ENCODE measurements at places on chromosomes 6 and 20. TPM values are rescaled to one million over a fixed set of nuclear protein-coding genes. Genes with fewer than 3 reads are reported as not detected.
A peak's percentile ranks its signal among the peaks of the same experiment; 100 is the strongest.

The EMILIN3 gene
- total RNA-seq, result 0.96 TPM

The PREX1 gene
- total RNA-seq, result 3.7 TPM

The PBOV1 gene
- total RNA-seq, result not detected

The KHDC1L gene
- total RNA-seq, result not detected

DNA sequence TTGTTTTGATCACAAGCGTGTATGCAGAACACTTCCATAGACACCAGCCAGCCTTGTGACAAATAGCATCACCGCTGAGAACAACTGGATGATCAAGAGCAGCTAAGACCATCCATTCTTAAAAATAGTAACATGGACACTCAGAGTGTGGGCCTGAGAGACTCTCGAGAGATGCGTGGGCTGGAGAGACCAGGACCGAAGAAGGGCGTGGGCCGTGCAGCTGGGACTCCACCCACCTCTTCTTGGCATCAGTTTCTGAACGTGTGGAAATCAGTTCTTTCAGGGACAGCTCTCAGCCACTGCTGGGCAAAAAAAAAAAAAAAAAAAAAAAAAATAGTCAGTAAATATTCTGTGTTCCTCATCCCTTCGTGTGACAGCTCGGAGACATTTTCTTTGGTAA, 314.5 kb upstream of the CDH4 start:
- no peak overlapping the region for H3K4me3 ChIP-seq
- no peak overlapping the region for H3K27ac ChIP-seq
- peaks cover 55% of the 10 kb centered on the region for H3K27me3 ChIP-seq
- H3K4me1 ChIP-seq, result no peaks in the 10 kb centered on the region

DNA sequence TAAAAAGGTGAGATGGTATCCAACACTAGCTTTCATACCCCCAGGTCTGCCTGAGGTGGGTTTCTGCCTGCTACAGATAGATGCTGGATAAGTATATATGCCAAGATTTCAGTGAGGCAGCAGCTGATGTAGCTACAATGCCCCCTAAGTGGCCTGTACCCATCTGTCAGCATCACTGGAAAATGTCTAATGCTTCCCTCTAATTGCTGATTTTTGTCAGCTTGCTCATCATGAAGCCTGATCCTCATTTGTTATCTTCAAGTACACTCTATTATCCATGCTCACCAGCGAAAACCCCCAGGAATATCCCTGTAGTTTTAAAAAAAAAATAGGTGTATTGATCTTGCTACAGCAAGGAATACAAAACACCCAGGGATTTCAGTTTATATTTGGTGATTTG, 32.2 kb downstream of the OPRM1 start:
- no peaks in the 10 kb centered on the region for H3K27me3 ChIP-seq
- no peaks in the 10 kb centered on the region for H3K4me1 ChIP-seq
- no peak overlapping the region for H3K4me3 ChIP-seq
- H3K36me3 ChIP-seq, result no peaks in the 10 kb centered on the region
- no peak for DNase-seq
- H3K27ac ChIP-seq, result no peak overlapping the region

DNA sequence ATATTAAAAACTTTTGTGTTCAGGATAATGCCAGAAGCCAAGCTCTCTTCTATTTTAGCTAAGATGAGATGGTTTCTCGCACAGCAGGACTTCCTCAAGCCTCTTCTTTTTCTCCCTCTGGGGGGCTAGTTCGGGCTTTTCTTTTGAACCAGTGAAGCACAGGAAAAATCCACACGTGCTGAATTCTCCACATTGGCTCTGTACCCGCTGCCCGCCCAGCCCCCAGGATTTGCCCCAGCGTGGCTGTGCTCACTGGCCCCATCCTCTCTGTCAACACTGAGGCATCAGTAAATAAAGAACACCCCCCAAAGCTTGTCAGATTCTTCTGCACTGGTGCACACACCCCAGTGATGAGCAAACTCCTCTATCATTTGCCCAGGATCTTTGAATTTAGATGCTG, 232.8 kb downstream of the ZNF217 start:
- no peaks in the 10 kb centered on the region for H3K27me3 ChIP-seq
- peaks cover 3% of the 10 kb centered on the region for H3K36me3 ChIP-seq
- DNase-seq, result no peak
- H3K27ac ChIP-seq, result no peak overlapping the region

DNA sequence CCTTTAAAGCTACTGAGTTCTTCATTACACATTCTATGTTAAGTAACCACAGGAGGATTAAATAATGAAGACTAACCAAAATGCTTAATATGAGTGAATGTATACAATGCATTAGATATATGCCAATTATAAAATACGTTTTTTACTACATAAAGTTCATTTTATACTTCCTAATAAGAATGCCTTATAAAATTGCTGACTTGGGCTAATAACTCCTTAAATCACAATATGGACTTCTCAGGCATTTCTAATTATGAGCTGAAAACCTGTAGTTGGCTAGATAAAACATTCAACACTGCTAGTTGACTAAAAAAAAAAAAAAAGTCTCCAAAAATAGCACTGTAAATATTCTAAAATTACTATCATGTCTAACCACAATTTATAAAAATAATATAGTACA, 11.8 kb downstream of the MAN1A1 start:
- H3K27ac ChIP-seq, result no peak overlapping the region
- DNase-seq, result no peak
- no peaks in the 10 kb centered on the region for H3K27me3 ChIP-seq
- H3K4me3 ChIP-seq, result no peak overlapping the region

DNA sequence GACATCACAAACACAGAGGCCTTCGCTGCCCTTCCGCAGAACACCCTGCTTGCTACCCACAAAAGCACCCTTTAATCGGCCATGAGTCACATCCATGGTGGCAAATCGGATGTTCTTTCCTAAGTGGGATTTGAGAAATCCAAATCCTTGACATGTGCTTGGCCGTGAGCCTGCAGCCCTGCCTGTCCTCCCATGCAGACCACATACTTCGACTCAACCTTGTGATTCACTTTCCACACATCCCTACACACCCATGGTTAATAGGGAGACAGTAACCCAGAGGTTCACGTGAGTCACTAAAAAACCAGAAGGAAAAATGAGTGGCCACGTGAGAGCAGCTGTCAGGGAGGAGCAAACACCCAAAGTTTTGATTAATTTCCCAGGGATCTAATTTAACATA, 19.4 kb downstream of the RAMACL start:
- H3K4me3 ChIP-seq, result no peak overlapping the region
- H3K4me1 ChIP-seq, result peaks cover 5% of the 10 kb centered on the region
- no peak for DNase-seq
- peaks cover 3% of the 10 kb centered on the region for H3K36me3 ChIP-seq
- no peaks in the 10 kb centered on the region for H3K27me3 ChIP-seq

DNA sequence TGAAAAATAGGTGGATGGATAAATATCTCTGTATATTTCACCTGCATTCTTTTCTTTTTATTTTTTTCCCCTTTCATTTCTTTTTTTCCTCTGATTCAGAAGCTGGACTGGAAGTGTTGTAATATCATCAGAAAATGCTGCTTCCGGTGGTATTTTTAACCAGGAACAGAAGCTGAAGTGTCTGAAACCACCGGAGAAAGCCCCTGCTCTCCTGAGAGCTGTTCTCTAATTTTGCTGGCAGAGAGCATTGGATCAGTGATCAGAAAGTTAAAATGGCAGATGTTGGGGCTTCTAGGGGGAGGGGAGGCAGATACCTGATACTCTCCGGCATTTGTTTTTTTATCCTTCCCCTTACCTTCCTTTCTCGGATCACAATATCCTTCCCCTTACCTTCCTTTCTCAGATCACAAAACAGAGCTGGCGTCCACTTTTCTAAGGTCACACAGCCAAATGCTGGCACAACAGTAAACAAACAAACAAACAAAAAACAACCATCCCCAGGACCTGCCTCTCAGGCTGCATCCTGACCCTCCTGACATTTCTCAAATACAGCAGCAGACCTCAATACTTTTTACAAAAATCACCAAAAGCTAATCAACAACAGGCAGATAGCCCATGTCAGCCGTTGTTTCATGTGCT, 143.2 kb upstream of the ZNF217 start:
- peak overlapping the region; percentile 72 for H3K4me3 ChIP-seq
- peak overlapping the region; percentile 99 for H3K27ac ChIP-seq
- H3K4me1 ChIP-seq, result peaks cover 61% of the 10 kb centered on the region
- no peaks in the 10 kb centered on the region for H3K36me3 ChIP-seq
- DNase-seq, result no peak

GRCh38 chr20:48052475-48052835, 267.2 kb upstream of the SULF2 start:
- no peaks in the 10 kb centered on the region for H3K4me1 ChIP-seq
- H3K27ac ChIP-seq, result no peak overlapping the region
- DNase-seq, result no peak
- no peaks in the 10 kb centered on the region for H3K36me3 ChIP-seq
- no peak overlapping the region for H3K4me3 ChIP-seq
- no peaks in the 10 kb centered on the region for H3K27me3 ChIP-seq

- no peak overlapping the region for H3K27ac ChIP-seq
- peaks cover 14% of the 10 kb centered on the region for H3K4me1 ChIP-seq
- peaks cover 42% of the 10 kb centered on the region for H3K27me3 ChIP-seq
- no peak overlapping the region for H3K4me3 ChIP-seq
- no peaks in the 10 kb centered on the region for H3K36me3 ChIP-seq
Observed at GRCh38 chr20:45355209-45356084, 7.2 kb upstream of the SDC4 start.

Data from progenitor cell of endocrine pancreas (in vitro differentiated cells).